ENCODE measurements at places on chromosomes 16 and 17. TPM values are rescaled to one million over a fixed set of nuclear protein-coding genes. Genes with fewer than 3 reads are reported as not detected.

Gene FOXC2
- 0.11 TPM for total RNA-seq

Gene C16orf78
- total RNA-seq, result not detected

Gene DPEP3
- total RNA-seq, result not detected

Gene ST6GALNAC1
- 6.6 TPM for total RNA-seq

Gene BCL6B
- not detected for total RNA-seq

DNA sequence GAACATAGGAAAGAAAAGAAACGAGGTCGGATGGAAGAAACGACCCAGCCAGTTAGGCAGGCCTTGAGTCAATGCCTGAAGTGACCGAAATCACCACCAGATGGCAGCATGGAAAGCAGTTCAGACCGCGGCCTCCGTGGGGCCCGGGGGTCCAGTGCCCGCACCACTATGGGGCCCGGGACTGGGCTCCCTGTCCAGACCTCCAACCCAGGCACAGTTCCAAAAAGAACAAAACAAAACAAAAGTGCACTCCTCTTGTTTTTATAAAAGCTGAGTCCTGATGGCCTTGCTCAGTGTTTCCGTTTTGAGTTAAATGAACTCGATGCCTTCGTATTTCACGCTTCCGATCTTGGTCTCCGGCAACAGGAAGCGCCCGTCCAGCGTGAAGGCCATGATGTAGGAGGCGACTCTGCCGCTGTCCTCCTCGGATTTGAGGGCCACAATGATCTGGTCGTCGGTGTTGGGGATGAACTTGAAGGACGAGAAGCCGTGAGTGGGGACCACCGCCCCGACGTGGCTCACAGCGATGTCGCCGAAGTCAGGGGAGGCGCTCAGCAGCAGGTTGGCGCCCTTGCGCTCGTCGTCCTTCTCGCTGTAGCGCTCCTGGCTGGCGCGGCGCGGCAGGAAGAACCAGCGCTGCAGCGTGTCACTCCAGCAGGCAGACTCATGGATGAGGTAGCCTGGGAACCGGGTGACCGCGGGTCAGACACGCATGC lies 13.7 kb upstream of the LGALS3BP start:
- DNase-seq, result peak; percentile 38
- H3K4me1 ChIP-seq, result peaks cover 6% of the 10 kb centered on the region
- H3K27ac ChIP-seq, result peak overlapping the region; percentile 60
- peaks cover 27% of the 10 kb centered on the region for H3K36me3 ChIP-seq
- no peak overlapping the region for H3K4me3 ChIP-seq

GRCh38 chr16:55778757-55779156 lies 54.1 kb downstream of the CES1 start:
- H3K27ac ChIP-seq, result no peak overlapping the region
- peaks cover 16% of the 10 kb centered on the region for H3K4me1 ChIP-seq
- H3K27me3 ChIP-seq, result peaks cover 71% of the 10 kb centered on the region
- H3K36me3 ChIP-seq, result no peaks in the 10 kb centered on the region
- no peak for DNase-seq

GRCh38 chr17:51427856-51428255 lies 167.5 kb downstream of the UTP18 start:
- no peaks in the 10 kb centered on the region for H3K36me3 ChIP-seq
- DNase-seq, result no peak
- H3K4me3 ChIP-seq, result no peak overlapping the region
- no peaks in the 10 kb centered on the region for H3K4me1 ChIP-seq
- H3K27me3 ChIP-seq, result no peaks in the 10 kb centered on the region
- no peak overlapping the region for H3K27ac ChIP-seq

DNA sequence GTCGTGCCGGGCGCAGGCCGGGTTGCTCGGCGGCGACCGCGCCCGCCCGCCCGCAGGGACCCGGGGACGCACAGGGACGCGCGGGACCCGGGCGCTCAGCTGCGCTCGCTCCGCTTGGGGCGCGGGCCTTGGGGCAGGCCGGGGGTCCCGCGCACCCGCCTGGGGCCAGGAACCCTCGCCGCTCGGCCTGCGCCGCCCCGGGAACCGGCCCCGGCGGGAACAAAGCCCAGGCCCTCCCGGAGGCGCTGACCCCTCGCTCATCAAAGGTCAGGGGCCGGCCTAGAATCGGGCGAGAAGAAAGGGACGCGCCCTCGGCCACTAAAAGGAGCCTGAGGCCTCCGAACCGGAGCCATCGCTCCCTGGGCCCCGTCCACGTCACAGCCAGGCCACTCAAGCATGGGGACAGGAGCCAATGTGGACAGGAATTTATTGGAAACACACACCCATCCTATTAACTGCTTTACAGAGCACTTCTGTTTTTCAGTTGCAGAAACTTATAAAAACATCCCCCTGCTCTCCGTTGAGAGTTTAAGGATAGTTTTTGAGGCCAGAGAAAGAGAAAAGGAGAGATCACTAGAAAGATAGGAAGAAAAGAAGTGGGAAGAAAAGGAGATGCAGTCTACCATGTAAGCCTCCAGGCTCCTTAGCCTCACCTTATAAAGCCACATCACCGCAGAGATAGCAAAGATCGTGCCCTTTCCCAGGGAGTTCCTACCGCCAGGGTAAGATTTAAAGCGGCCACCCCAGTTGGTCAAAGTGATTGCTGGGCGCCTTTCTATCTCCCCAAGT lies 558 bp upstream of the ZFHX3 start:
- H3K4me1 ChIP-seq, result peaks cover 40% of the 10 kb centered on the region
- no peaks in the 10 kb centered on the region for H3K36me3 ChIP-seq
- peak overlapping the region; percentile 60 for H3K4me3 ChIP-seq
- no peak for DNase-seq
- H3K27me3 ChIP-seq, result no peaks in the 10 kb centered on the region
- peak overlapping the region; percentile 91 for H3K27ac ChIP-seq

DNA sequence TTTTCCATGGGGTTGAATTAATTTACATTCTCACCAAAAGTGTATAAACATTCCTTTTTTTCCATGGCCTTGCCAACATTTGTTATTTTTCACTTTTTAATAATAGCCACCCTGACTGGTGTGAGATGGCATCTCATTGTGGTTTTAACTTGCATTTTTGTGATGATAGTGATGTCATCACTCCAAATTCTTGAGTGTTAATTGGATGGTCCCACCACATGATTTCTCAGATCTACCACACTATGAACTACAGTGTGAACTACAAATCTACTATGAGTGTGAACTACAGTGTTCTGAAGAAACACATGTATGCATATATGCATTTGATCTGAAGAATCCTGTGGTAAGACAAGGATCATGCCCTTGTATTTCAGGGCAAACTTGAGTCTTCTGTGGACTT lies 340.1 kb downstream of the ABCC12 start:
- H3K27me3 ChIP-seq, result no peaks in the 10 kb centered on the region
- H3K4me3 ChIP-seq, result no peak overlapping the region
- no peak overlapping the region for H3K27ac ChIP-seq
- H3K36me3 ChIP-seq, result no peaks in the 10 kb centered on the region
- DNase-seq, result no peak

DNA sequence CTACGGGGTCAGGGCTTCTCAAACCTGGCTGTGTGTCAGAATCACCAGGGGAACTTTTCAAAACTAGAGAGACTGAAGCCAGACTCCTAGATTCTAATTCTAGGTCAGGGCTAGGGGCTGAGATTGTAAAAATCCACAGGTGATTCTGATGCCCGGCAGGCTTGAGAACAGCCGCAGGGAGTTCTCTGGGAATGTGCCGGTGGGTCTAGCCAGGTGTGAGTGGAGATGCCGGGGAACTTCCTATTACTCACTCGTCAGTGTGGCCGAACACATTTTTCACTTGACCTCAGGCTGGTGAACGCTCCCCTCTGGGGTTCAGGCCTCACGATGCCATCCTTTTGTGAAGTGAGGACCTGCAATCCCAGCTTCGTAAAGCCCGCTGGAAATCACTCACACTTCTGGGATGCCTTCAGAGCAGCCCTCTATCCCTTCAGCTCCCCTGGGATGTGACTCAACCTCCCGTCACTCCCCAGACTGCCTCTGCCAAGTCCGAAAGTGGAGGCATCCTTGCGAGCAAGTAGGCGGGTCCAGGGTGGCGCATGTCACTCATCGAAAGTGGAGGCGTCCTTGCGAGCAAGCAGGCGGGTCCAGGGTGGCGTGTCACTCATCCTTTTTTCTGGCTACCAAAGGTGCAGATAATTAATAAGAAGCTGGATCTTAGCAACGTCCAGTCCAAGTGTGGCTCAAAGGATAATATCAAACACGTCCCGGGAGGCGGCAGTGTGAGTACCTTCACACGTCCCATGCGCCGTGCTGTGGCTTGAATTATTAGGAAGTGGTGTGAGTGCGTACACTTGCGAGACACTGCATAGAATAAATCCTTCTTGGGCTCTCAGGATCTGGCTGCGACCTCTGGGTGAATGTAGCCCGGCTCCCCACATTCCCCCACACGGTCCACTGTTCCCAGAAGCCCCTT lies 10.9 kb downstream of the STH start:
- H3K4me3 ChIP-seq, result no peak overlapping the region
- peaks cover 7% of the 10 kb centered on the region for H3K4me1 ChIP-seq
- H3K27me3 ChIP-seq, result peaks cover 5% of the 10 kb centered on the region
- H3K36me3 ChIP-seq, result no peaks in the 10 kb centered on the region
- H3K27ac ChIP-seq, result no peak overlapping the region

GRCh38 chr16:67982011-67982696 lies 1.9 kb upstream of the DPEP3 start:
- peaks cover 9% of the 10 kb centered on the region for H3K4me1 ChIP-seq
- H3K27me3 ChIP-seq, result no peaks in the 10 kb centered on the region

DNA sequence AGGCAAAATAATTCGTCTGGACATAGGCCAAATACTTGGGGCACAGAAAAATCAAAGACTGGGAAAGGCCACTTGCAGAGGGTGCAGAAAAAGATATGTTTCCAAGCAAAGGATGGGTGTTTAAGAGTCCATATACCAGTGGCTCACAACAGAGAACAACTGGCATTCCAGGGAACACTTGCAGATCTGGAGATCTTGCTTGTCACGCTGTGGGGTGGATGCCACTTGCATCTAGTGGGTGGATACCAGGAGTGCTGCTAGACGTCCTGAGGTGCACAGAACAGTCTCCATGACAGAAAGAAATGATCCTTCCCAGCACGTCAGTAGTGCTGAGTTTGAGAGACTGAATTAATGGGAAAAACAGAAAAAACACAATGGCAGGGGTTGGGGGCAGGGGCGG lies 8.4 kb downstream of the CBX8 start:
- no peak overlapping the region for H3K27ac ChIP-seq
- no peak overlapping the region for H3K4me3 ChIP-seq
- DNase-seq, result no peak
- peaks cover 13% of the 10 kb centered on the region for H3K4me1 ChIP-seq

GRCh38 chr16:52742608-52743170 lies 195.7 kb upstream of the TOX3 start:
- no peak overlapping the region for H3K4me3 ChIP-seq
- peaks cover 3% of the 10 kb centered on the region for H3K27me3 ChIP-seq
- peaks cover 2% of the 10 kb centered on the region for H3K4me1 ChIP-seq
- no peak overlapping the region for H3K27ac ChIP-seq
- no peak for DNase-seq

DNA sequence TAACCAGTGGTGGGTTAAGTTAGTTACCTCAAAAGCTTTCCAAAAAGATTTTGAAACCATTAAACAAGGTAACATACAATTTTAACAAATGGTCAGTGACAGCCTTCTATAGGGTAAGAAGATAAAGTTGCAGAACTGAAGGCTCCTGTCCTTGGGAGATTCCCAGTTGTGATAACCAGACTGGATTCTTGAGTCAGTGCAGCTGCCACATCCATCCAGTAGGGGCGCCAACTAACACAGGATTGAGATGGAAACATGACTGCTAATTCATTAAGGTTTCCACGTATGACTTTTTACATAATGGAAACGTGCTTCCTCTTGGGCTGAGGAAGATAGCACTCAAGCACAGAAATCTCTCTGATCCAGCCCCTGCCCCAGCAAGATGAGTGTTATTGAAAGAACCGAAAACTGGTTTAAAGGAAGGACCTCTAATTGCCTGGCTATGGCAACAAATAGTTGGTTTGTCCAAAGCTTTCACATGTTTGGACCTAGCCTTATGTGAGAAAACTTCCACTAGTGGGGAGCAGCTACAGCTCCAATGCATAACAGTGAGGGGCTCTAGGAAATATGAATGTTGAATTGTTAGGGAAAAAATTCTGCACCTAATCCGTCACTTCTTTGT lies 269.8 kb upstream of the MYOCD start:
- H3K36me3 ChIP-seq, result peaks cover 3% of the 10 kb centered on the region
- H3K27me3 ChIP-seq, result no peaks in the 10 kb centered on the region
- no peaks in the 10 kb centered on the region for H3K4me1 ChIP-seq
- H3K4me3 ChIP-seq, result no peak overlapping the region

GRCh38 chr16:29824589-29825144 lies 4.4 kb downstream of the MVP start:
- peaks cover 15% of the 10 kb centered on the region for H3K4me1 ChIP-seq
- H3K27me3 ChIP-seq, result no peaks in the 10 kb centered on the region
- no peak overlapping the region for H3K27ac ChIP-seq
- peaks cover 1% of the 10 kb centered on the region for H3K36me3 ChIP-seq

GRCh38 chr16:3799354-3799753 lies 81.2 kb downstream of the CREBBP start:
- H3K4me3 ChIP-seq, result no peak overlapping the region
- peaks cover 16% of the 10 kb centered on the region for H3K4me1 ChIP-seq
- DNase-seq, result no peak
- no peaks in the 10 kb centered on the region for H3K27me3 ChIP-seq
- no peak overlapping the region for H3K27ac ChIP-seq

GRCh38 chr17:34312080-34312479 lies 7.2 kb upstream of the CCL8 start:
- no peak for DNase-seq
- no peaks in the 10 kb centered on the region for H3K36me3 ChIP-seq
- no peak overlapping the region for H3K4me3 ChIP-seq
- H3K4me1 ChIP-seq, result no peaks in the 10 kb centered on the region
- H3K27ac ChIP-seq, result no peak overlapping the region

- H3K4me1 ChIP-seq, result no peaks in the 10 kb centered on the region
- DNase-seq, result no peak
- no peak overlapping the region for H3K27ac ChIP-seq
- H3K27me3 ChIP-seq, result no peaks in the 10 kb centered on the region
- peaks cover 2% of the 10 kb centered on the region for H3K36me3 ChIP-seq
These were observed 169.7 kb upstream of the CACNG5 start for GRCh38 chr17:66665194-66665593.

GRCh38 chr16:83983491-83983890 lies 15.4 kb downstream of the NECAB2 start:
- no peaks in the 10 kb centered on the region for H3K27me3 ChIP-seq
- no peak for DNase-seq
- no peaks in the 10 kb centered on the region for H3K4me1 ChIP-seq

GRCh38 chr16:77816293-77816692 lies 27.9 kb downstream of the VAT1L start:
- peak overlapping the region; percentile 18 for H3K4me3 ChIP-seq
- H3K27ac ChIP-seq, result peak overlapping the region; percentile 72
- H3K36me3 ChIP-seq, result no peaks in the 10 kb centered on the region
- H3K4me1 ChIP-seq, result peaks cover 21% of the 10 kb centered on the region

GRCh38 chr16:24452724-24453123 lies 86.6 kb upstream of the RBBP6 start:
- DNase-seq, result no peak
- H3K27ac ChIP-seq, result no peak overlapping the region
- peaks cover 2% of the 10 kb centered on the region for H3K27me3 ChIP-seq
- no peaks in the 10 kb centered on the region for H3K4me1 ChIP-seq
- H3K4me3 ChIP-seq, result no peak overlapping the region

- H3K36me3 ChIP-seq, result no peaks in the 10 kb centered on the region
- no peak for DNase-seq
These were observed 248.6 kb upstream of the MAF start for GRCh38 chr16:79849119-79849518.

GRCh38 chr17:32458371-32458770 lies 14.1 kb downstream of the PSMD11 start:
- H3K36me3 ChIP-seq, result peaks cover 37% of the 10 kb centered on the region
- DNase-seq, result no peak
- no peaks in the 10 kb centered on the region for H3K4me1 ChIP-seq
- H3K4me3 ChIP-seq, result no peak overlapping the region
- no peaks in the 10 kb centered on the region for H3K27me3 ChIP-seq
- no peak overlapping the region for H3K27ac ChIP-seq
